HuH-7.5 (cell line): ENCODE measurements at places on chromosomes 7 and 10.

DNA sequence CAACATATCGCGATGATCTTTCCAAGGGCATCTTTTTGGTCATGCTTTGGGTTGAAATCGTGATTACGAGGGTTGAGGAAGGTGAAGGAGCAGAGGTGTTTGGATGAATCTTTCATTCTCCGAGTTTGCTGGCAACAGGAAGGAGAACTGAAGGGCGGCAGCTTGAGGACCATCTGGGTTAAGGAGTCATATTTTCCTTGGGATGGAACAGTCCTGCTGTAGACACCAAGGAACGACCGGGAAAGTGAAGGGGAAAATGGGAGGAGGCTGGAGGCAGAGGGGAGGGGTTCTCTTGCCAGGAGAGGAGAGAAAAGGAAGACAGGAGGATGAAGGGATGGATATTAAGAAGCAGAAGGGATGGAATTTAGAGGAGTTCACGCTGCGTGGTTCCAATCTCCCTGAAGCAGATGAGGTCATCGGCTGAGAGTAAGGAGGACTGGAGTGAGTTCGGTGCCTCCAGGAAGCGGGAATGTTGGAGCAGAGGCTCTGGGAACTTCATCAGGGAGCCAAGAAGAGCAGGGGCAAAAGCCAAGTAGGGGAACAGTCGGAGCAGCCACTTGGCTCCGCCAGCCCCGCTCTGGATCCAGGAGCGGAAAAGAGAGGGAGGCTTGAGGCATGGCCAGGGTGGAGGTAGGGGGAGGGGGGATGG lies 116.6 kb upstream of the GALNT17 start:
- no peak for DNase-seq

DNA sequence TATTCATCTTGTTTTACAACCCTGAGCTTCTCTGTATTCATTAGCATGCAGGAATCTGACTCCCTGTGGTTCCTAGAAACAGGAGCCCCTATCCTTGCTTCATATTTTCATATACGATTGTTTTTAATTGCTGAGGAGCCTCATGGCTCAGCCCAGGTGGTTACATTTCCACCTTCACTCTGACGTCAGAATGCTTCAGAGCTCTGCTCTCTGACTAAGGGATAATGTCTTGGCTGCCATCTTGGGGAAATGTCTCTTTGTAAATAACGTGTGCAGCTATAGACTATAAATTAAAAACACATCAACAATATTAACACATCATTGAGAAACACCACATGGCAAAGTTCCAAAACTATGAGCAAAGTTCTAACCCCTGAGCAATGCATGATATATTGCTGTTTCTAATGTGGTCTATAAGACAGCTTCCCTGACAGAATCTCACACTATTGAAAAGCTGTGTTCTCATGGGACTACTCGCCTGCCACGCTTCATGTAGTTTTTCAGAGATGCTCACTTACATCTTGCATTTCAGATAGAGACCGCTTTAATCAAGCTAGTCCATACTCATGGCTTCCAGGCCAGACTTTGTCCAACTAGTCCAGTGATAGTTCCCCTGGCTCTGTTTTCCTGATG lies 227.0 kb downstream of the SORCS3 start:
- no peak for DNase-seq

DNA sequence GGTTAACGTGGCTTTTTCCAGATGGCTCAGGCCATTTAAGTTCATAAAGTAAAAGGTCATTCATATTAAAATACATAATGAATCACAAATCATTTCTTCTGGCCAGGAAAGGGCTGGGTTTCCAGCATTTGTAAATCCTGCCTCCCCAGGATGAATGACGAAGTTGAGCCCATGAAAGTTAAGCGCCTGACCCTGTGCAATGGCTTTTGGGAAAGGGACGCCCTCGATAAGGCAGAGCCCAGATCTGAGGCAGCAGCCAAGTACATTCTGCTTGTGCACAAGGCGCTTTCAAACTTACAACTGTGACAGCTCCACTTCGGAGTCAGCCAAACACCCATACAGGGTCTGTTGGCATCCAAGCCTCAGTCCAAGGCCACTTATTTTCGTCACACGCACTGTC lies 2.8 kb downstream of the GIMAP6 start:
- no peak for DNase-seq

GRCh38 chr10:24041034-24041433 lies 167.9 kb upstream of the KIAA1217 start:
- DNase-seq = no peak

DNA sequence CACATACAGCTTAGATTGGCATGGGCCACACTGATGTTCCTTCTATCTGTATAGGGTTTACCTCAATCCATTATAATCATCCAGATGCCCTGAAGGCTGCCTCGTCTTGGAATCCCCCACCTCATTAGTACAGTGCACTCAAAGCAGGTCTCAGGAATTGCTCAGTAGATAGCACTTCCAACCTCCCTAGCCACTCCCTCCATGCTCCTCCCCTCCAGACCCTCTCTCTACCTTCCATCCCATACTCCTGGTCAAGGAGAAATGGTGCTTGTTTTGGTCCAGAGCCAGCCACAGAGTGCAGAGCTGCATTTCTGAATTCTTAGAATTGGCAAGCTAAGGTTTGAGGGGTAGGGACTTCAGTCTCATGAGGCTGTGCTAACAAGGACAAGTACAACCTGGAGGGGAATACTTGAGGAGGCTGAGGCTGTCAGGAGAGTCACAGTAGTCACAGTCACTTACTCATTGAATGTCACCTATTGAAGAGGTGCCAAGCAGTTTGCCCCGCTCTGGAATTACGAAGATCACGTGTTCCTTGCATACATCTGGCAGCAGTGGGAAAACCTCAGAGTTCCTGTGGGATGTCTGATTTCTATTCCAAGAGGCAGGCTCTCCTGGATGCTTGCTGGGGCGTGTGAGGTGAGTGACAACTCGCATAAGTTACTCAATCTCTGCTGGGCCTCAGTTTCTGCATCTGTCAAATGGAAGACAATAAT lies 60.7 kb upstream of the ZNF746 start:
- no peak for DNase-seq

DNA sequence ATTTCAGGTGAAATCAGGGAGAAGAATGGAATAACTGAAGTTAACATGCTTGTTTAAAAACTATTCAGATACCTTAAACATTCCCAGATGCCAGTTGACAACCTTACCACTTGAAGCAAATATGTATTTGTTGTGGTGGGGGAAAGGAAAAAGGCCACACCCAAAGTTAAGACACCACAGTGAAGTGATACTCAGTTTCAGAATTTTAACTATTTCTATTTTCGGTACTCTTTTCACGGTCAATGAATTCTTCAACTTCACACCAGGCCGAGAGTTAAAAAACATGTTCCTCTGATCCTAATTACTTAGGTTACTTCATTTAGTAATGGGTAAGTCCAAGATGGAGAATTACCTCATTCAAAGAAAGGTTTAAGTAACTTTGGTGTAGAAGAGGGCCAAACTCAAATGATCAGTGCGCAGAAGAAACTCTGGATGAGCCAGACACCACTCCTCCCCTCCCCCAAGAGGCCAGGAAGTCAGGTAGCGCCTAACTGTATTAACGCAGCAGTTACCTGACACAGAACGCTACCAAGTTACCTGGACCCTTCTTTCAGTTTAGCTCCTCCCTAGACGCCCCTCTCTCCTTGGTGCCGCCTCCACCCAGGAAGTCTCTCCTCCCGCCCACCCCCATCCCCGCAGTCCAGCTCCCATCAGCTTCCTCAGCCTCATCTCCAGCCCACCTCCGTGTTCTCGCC lies 700 bp downstream of the MTPN start:
- peak; percentile 41 for DNase-seq

GRCh38 chr7:19574131-19574530 lies 134.7 kb downstream of the POLR1F start:
- DNase-seq = no peak

- DNase-seq = peak; percentile 40
These were observed 102.2 kb downstream of the RBM20 start for GRCh38 chr10:110746254-110746826.

DNA sequence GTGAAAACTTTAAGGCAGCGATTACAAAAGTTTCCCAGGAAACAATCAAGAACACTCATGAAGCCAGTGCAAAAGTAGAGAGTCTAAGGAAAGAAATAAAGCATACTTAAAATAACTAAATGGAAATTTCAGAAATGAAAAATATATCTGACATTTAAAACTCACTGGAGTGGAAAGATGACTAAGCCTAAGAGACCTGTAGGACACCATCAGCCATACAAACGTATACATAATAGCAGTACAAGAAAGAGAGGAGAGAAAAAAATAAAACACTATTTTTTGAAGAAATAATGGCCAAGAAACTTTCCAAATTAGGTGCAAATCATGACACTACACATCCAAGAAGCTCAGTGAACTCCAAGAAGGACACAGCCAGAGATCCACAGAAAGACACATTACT lies 5.4 kb upstream of the AKR1D1 start:
- no peak for DNase-seq

DNA sequence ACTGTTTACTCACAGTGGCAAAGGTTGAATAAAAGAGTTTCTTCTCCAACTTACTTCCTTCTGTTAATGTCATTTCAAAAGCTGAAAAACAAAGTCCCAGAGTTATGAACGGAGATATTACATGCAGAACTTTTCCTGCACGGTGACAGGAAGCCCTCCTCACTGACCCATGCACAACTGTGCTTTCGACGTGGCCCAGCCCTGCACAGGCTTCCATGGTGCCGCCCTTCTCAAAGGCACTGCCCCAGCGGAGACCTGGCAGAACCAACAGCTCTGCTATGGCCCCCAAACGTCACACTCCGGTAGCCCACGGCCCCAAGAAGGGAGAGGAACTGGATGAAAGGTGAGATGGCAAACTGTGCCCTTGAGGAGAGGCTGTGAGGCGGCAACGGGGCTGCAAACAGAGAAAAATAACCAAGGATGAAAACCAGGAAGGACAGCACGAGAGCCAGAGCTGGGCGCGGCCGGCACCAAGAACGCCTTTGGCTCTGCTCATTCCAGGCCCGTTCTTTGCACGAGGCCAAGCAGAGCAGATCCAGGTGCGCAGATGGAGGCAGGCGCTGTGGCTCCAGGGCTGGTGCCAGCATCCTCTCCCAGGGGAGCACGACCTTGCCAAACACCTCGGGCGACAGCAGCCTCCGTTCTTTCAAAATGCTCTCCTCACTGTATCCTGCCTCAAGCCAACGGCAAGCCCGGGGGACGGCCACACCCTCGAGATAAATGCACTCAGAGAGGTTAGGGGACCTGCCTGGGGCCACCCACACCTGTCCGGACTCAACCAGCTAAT lies 7.0 kb upstream of the FUOM start:
- no peak for DNase-seq

DNA sequence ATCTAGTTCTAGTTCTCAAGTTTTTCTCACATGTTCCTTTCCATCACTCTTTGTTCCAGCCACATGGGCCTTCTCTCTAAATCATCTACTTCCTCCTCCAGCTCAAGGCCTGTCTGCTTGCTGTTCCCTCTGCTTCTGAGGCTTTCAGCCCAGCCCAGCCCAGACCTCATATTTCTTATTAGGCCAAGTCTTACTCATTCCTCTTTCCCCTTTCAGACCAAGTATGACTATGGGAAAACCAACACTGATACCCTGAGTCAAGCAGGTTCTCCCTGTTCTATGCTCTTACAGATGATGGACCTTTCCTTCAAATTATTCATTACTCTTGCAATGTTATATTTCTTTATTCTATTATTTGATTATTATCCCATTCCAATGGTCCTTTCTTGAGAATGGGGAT lies 80.3 kb upstream of the SEM1 start:
- DNase-seq = no peak

GRCh38 chr7:44051611-44052220 lies 7.2 kb downstream of the DBNL start:
- DNase-seq = no peak

DNA sequence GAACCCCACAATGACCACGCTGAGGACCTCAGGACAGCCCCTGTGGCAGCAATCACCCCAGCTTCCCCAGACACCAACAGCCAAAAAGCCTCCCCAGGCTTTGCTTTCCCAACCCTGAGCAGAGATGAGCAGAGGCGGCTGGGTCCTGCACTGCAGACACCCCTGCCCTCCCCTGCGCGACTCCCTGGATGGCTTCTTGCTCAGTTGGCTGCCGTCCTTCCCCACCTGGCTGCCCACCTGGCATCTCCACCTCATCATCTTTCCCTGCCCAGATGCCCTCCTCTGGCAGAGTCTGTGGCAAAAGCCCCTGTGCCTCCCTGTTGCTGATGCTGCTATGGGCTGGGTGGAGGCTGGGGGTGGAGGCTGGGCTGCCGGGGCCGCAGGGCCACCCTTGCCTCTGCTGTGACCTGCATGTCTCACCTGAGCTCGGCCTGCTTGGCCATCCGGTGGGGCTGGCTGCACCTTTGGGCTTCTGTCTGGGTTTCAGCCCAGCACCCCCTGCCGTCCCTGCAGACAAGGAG lies 567.7 kb downstream of the TCERG1L start:
- no peak for DNase-seq

DNA sequence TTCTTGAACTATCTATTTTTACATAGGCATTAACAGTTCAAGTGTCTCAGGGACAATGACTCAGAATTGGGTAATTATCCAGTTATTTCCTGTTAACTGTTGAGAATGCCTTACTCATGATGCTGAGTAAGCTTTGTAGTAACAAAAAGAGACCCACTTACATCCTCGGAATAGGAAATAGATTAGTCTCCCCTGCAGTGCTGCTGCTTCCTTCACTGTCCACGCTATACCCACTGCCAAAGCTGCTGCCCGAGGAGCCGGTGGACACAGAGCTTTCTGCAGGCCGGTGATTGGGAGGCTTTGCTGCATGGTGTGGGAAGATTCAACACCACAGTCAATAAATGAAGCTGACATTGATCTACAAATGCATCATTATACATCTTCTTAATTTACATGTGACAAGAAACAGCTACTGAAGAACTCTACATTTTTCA lies 357.1 kb downstream of the PCLO start:
- DNase-seq = no peak

- peak; percentile 25 for DNase-seq
These were observed 98.9 kb downstream of the DYNC1I1 start for GRCh38 chr7:95871075-95871848.

DNA sequence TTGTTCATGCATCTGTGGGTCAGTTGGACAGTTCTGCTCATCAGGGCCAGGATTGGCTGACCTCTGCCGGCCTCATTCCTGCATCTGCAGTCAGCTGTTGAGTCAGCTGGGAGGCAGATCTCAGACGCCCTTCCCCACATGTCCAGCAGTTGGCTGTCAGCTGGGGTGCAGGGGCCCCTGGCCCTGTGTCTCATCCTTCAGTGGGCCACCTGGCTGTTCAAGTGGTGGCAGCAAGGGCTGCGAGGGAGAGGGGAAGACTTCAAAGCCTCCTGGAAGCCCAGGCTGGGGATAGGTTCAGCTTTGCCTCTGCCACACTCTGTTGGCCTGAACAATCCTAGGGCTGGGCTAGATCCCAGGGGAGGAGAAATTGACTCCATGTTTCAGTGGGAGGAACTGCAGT lies 33.2 kb downstream of the TACR2 start:
- no peak for DNase-seq

DNA sequence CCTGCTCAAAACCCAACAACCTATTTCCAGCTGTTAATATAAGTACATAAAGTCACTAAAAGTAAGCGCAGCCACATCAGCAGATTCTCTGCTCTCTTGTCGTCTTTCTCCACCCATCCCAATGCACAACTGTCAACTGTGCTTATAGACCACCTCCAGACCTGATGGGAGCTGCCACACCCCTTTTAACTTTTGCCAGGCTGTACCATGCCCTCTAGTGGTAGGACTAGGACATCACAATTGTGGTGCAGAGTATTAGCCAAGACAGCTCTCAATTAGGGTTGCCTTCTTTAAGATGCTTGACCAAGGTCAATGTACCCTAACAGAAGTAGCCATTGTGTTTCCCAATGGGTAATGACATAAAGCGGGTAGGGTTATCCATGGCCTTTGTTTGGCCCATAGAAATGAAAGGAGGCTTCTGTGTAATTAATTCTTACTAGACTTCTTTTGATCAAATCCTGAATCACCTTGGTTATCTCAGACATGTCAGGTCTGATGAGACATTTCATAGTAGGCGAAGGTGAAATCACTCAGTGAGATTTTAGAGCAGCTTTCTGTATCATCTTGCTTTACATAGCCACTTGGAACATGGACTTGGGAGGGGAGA lies 68.1 kb downstream of the SCRN1 start:
- DNase-seq = peak; percentile 39
